ENCODE measurements at places on chromosomes 7 and 10.

DNA sequence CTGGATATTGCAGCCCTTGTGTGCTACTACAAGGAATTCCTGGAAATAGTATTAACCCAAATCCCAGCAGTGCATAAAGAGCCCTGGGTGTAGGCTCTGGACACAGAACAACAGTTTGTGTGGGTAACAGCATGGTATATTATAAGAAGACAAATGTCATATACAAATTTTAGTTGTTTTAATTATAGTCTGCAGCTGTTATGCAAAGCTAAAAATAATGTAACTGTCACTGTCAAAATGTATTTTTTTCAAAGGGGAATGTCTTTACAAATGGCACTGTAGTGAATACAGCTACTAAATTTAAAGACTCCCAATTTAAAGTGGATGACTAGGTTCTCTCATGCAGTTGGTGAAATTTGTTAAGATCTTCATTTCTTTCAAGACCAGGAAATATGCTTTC, 339.0 kb downstream of the GPR37 start:
- DNase-seq: no peak

DNA sequence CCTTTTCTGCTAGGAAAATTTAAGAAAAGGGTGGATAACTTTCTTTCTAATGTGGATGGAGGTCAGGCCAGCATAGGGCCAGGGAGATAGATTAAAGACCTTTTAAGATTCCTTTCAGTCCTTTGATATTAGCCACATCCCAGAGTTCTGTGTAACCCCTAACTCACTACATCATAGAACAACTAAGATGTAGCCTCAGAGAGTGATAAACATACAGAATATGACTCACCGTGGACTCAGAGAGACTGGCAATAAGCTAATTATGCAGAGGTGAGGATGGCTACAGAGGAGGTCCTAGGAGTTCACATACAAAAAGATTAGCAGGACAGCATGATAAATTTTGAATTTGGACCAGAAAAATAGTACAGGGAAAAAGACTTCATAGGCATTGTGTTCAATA, 141.0 kb downstream of the AOAH start:
- DNase-seq: no peak

- DNase-seq: no peak
These were observed 1326.4 kb upstream of the SORCS1 start for GRCh38 chr10:108490944-108491343.

DNA sequence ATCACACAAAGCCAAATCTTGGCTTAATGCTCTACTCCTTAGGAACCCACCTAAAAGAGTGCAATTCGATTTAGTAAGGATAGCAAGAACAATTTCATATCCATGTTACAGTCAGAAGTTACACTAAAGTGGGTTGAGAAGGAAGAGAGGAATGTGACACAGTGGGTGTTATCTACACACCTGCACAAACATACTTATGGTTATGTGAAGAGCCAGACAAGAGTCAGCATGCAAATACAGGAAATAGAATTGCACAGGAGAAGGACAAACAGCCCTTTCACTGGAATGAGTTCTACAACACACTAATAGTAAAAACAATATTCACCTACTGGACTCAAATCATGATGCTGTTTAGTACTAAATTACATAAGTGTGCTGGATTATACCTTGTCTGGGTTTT, 262.8 kb downstream of the DGKB start:
- no peak for DNase-seq

DNA sequence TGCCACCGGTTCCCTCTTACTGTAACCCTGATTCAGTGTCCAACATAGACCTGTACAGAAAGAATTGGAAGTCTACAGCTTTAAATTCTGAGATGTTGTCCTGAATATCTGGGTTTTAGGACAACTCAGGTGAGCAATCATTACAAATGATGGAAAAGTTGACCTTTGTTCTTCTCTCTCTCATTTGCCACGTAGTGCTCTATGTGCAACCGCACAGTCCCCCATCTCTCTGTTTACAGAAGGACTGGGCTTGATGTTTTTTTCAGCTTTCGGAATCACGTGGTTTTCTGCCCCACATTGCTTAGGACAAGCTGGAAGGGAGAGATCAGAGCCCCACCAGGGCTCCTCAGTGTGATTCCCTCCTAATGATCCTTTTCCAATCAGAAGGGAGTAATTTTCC, 22.2 kb downstream of the NEUROD6 start:
- DNase-seq: no peak

- no peak for DNase-seq
These were observed 17.6 kb upstream of the DDIT4 start for GRCh38 chr10:72255977-72256729.

Data from activated naive CD8-positive, alpha-beta T cell treated with anti-CD3 and anti-CD28 coated beads, Interleukin-2, amount 50 U/mL, for 16 hours (primary cell).